AML-193 (cell line): ENCODE measurements at places on chromosomes 3 and 15.
A peak's percentile ranks its signal among the peaks of the same experiment; 100 is the strongest.

GRCh38 chr3:60758171-60758570 is 493.1 kb downstream of the FHIT start:
- DNase-seq, result peak; percentile 98

DNA sequence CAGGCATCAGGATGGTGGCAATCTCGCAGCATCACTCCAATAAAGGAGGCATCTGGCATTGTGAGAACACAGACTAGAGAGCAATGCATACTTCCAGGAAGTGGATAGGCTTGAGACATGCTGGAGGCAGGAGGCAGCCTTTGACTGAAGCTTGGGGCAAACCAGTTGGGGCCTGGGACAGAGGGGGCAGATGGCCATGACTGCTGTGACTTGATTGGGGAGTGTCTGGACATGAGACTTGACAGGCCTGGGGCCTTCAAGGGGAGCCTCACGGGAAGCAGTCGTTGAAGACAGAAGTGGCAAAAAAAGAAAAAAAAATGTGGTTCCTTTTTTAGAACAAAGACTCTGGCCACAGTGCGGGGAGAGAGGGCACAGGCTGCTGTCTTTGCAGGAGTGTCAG is 44.7 kb upstream of the CHRNA7 start:
- DNase-seq, result no peak

DNA sequence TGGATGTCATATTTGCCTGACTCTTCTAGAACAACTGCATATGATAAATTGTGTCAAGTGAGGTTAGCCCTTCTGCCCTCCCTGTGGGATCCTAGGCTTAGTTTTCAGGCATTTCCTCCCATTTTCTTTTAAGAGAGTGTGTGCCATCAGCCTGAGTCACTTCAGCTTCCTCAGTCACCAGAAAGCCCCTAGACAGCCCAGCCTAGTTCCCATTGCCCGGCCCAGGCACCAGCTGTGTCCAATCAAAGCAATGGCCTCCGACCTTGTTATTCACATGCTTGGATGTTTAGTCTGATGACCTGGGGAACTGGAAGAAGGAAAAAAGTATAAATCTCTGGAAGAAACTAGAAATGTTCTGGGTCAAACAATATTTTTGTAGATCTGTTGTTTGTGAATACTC is 221.9 kb upstream of the LRIG1 start:
- DNase-seq, result no peak

DNA sequence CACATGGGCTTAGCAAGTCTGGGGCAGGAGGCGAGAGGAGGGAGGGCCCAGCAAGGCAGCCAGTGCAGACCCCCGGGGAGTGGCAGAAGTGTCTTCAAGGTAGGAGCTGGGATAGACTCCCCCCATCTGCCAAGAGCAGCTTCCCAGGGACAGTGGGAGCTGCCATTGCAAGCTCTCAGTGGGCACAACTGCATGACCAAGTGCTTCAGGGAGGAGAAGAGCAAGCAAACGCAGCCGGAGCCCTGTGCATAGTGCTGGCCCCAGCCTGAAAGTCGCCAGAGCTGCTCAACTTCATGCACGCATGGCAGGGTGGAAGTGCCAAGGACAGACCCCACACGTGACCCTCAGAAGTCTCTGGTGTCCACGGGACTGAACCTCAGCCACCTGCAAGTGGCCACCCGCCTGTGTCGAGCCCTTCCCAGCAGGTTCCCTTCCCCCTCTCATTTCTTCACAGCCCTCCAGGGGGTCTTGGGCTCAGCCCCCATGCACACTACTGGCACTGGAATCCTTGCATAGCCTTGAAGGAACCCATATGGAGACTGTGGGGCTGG is 89.4 kb downstream of the PLXNA1 start:
- DNase-seq, result no peak

DNA sequence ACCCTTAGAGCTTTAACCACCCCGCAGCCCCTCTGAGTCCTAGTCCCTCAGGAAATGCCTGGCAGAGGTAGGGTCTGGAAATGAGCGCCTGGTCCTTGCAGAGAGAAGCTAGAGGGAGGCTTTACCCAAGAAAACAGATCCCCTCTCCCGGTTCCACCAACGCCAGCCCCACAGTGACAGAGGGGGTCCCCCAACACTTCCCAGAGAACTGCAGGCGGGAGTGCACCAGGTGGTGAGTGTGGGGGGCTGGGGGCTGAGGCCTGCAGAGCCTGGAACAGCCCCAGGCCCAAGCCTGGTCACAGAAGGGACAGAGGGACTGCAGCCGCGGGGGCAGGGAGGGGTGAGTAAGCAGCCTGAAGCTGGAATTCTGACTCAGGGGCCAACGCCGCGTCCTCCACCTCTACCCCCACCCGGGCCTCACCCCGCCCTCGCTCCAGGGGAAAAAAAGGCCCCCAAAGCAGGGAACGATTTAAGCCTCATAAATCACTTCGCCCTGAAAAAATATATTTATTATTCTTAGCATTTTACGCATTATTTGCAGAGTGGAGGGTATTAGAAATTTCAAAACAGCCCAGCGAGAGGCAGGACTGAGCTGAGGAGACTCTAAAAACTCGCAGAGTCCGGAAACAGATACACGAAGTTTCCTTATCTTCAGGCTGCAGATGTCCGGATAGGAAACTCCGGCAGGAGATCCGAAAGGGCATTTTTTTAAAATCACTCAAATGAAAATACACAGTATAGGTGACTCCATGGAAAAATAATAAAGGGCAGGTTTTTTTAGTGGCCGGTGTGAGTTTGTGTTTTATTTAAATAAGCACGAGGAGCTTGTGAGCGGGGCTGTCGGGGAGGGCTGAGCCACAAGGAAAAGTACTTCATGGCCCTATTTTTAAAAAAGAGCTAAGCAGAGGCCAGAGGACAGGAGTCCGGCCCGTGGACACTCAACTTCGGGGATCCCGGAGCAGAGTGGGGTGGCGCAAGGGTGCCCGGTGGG is 10.0 kb downstream of the GATA2 start:
- DNase-seq, result peak; percentile 60

GRCh38 chr3:9169956-9170850 is 79.2 kb downstream of the SRGAP3 start:
- DNase-seq, result no peak

- no peak for DNase-seq
Observed at GRCh38 chr3:193317682-193318300, 60.8 kb downstream of the ATP13A5 start.

DNA sequence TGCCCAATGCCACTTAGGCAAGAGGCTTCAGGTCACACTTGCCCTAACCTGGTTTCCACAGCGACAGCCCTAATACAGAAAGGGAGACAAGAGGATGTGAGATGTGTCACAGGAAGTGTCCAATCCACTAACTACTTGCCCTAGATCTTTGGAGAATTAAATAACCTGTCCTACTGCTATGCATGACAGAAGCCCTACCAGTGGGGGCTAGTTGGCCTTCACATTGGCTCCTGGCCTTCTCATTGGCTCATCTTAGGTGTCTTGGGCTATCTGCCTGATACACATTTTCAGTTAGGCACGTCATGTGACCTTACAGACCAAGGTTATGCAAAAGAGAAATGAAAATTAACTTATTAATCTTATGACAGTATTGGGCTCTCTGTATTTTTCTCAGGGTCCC is 449.9 kb downstream of the FHIT start:
- no peak for DNase-seq

DNA sequence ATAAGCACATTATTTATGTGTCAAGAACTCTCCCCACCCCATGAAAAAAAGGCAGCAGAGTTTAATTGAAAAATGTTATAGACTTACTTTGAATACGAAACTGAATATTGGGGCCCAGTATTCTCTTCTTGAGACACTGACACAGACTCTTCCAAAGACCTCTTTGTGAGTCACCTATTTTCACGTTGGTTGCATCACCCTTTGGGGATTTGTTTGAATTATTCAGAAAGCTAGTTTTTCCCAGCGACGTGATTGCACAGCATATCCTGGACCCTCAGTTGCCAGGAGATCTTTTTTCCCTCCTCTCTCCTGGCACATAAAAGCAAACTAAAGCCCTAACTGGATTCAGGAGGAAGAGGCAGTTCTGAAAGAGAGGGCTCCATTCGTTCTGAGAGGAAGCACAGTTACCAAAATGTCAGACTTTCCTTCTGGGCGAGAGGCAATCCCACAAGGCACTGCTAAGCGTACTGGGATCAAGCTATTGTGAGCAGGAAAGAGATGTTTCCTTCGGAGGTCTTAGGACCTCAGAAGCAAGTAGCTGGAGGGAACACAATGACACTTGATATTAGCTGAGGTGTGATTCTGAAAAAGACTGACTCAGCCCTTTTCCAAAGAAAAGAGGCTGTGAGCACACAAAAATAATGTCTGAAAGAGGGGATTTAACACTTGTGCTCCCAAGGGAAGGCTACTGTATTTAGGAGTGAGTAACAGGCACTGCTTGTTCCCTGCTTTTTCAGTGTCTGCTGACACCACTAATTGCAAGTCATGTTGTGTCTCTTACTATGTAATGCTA is 65.8 kb upstream of the CADPS start:
- DNase-seq, result no peak

GRCh38 chr3:124577494-124578167 is 152.6 kb upstream of the UMPS start:
- DNase-seq, result no peak

DNA sequence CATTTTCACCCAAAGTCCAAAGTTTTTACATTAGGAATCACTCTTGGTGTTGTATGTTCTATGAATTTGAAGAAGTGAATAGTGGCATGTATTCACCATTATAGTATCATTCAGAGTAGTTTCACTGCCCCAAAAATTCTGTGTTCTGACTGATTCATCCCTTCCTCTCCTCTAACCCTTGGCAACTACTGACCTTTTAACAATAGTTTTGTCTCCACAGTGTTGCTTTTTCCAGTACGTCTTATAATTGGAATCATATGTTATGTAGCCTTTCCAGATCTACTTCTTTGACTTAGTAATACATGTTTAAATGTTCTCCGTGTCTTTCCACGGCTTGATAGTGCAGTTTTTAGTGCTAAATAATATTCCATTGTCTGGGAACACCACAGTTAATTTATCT is 379.0 kb upstream of the SGO1 start:
- DNase-seq, result no peak

- DNase-seq, result no peak
Observed at GRCh38 chr3:42214064-42214463, 51.9 kb downstream of the CCK start.

- DNase-seq, result no peak
Observed at GRCh38 chr3:184348057-184348382, 10.6 kb downstream of the FAM131A start.

- DNase-seq, result no peak
Observed at GRCh38 chr3:126414406-126414805, 19.7 kb downstream of the CFAP100 start.

- DNase-seq, result no peak
Observed at GRCh38 chr15:99605990-99606389, 40.2 kb downstream of the MEF2A start.
